ENCODE measurements at places on chromosomes 5 and 9. TPM values are rescaled to one million over a fixed set of nuclear protein-coding genes. Genes with fewer than 3 reads are reported as not detected.

The STPG3 gene
- not detected for total RNA-seq

The PPP2R2B gene
- total RNA-seq = 4.7 TPM

The EGFL7 gene
- 51.7 TPM for total RNA-seq

The KIF20A gene
- total RNA-seq = 8.9 TPM

The ANKRD55 gene
- not detected for total RNA-seq

The EIF4E1B gene
- not detected for total RNA-seq

The QSOX2 gene
- total RNA-seq = 3.7 TPM

The OR2V1 gene
- not detected for total RNA-seq

The WNT8A gene
- not detected for total RNA-seq

The PSMB7 gene
- total RNA-seq = 215 TPM

The MYO10 gene
- total RNA-seq = 27.1 TPM

The NIPAL4 gene
- under 0.01 TPM for total RNA-seq

The ORM2 gene
- total RNA-seq = not detected

The LCN15 gene
- not detected for total RNA-seq

The NACC2 gene
- 7.3 TPM for total RNA-seq

The LCN12 gene
- not detected for total RNA-seq

The CCNJL gene
- 3.1 TPM for total RNA-seq

The NUTM2G gene
- not detected for total RNA-seq

The C5orf52 gene
- not detected for total RNA-seq

The TLE4 gene
- 14.6 TPM for total RNA-seq

The ZBED3 gene
- total RNA-seq = 0.52 TPM
